ENCODE measurements at places on chromosomes 3 and 15.

- no peak for DNase-seq
Observed at GRCh38 chr3:14152233-14152962, 26.0 kb downstream of the XPC start.

GRCh38 chr3:183745300-183746098, 47.9 kb downstream of the YEATS2 start:
- no peak for DNase-seq

DNA sequence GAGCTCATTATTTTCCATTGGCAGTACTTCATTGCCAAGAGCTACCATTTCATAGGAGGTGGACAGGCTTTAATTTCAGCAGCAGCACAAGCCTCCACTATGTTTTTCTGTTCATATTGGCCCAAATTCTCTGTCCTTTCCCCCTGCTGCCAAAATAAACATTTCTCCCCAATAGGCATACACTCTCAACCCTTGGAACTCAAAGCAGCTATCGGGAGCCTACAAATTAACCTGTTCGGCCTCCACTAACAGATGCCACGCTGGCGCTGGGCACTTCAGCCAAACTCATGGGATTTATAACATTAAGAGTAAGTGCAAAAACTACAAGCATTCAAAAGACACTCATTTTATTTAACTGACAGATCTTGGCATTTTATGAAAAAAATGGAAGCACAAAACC, 95.7 kb downstream of the NSUN3 start:
- no peak for DNase-seq

GRCh38 chr3:131231710-131232389, 149.7 kb upstream of the NUDT16 start:
- peak; percentile 11 for DNase-seq

DNA sequence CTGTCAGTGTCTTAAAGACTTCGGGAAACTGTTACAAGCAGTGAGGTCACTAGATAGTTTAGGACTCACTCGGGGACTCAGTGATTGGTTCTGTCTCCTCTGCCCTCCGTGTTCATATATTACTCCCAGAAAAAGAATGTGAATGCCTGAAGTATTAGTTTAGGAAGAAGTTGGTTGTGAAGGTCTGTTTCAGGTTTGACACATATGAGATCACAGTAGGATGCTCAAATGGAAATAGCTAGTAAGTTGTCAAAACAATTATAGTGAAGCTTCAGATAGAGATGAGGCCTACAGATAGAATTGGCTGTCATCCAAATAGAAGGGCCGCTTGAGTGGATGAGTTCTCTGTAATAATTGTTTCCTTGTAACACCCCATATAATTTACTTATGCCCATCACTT, 172.6 kb downstream of the PLCL2 start:
- DNase-seq = no peak

- no peak for DNase-seq
Observed at GRCh38 chr15:98657721-98658120, 9.4 kb downstream of the IGF1R start.
